ENCODE measurements at places on chromosomes 3 and 15.

- no peak for DNase-seq
These were observed 566.6 kb downstream of the GOLGA6L6 start for GRCh38 chr15:19974998-19975397.

DNA sequence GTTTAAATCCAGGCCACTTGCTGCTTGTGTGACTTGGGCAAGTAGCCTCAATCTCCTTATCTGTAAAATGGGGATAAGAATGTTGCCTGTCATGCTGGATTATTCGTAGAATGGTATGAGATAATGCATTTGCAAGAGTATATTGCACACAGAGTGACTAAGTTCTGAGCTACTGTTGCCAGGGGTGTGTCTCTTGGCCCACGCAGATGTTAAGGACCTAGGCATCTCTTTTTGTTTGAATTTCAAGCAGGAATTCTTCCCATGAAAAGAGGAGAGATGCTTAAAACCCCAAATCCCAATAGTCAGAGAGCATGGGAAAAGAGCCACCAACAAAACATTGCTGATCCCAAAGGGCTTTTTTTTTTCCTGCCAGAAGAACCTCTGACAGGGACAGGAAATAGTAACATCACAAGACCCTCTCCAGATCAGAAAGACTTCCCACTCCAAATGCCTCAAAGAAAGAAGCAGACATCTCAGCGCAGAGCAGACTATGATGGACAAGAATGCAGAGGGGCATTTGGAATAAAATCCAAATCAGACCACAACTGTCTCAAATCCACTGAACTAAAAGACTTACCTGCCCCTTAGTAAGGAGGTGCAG is 90.5 kb downstream of the MRPL46 start:
- DNase-seq = no peak

- DNase-seq = no peak
These were observed 18.1 kb downstream of the CRABP1 start for GRCh38 chr15:78358102-78358870.

- DNase-seq = no peak
These were observed 106.5 kb downstream of the IQCH start for GRCh38 chr15:67361100-67361499.

- no peak for DNase-seq
These were observed 14.7 kb upstream of the LMCD1 start for GRCh38 chr3:8486936-8487335.

GRCh38 chr15:67103869-67104268 is 38.5 kb downstream of the SMAD3 start:
- peak; percentile 87 for DNase-seq

DNA sequence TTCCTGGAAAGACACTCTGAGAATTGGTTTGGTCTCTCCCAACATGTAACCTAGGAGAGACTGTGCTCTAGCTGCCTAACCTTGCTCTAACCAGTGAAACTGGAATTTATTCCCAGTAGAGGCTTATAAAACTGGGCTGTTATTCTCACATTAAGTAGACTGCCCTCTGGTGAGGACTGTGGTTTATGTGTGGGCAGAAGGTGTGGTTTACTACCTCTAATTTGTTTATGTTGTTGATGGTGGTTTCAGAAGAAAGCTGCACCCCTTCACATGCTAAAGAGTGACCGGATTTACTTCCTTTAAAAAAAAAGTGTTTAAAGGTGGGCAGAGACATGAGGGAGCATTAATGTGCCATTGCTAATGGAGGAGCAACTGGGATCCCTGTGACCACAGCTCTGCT is 273.2 kb downstream of the MECOM start:
- DNase-seq = peak; percentile 80

DNA sequence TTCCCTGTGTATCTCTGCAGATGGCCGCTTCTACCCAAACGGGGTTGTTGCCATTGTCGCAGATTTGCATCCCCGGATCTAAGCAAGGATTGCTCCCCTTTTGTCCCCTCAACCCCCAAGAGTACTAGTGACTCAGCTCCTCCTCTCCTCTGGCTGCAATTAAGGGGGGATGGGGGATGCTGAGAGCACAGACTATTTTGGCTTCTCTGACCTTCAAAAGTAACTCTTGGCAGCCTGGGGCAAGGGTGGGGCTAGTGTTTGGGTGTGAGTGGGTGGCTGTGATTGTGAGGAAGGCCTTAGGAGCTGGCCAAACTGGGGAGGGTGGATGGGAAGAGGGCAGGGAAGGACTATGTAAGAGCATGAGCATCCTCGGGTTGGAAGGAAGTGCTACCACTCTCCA is 1.2 kb upstream of the MAP1A start:
- DNase-seq = no peak

GRCh38 chr15:27645672-27646071 is 453.4 kb downstream of the OCA2 start:
- DNase-seq = no peak

- DNase-seq = no peak
These were observed 74.7 kb downstream of the DCUN1D1 start for GRCh38 chr3:182905623-182906022.

- DNase-seq = no peak
These were observed 113.2 kb downstream of the IL1RAP start for GRCh38 chr3:190626951-190627620.

DNA sequence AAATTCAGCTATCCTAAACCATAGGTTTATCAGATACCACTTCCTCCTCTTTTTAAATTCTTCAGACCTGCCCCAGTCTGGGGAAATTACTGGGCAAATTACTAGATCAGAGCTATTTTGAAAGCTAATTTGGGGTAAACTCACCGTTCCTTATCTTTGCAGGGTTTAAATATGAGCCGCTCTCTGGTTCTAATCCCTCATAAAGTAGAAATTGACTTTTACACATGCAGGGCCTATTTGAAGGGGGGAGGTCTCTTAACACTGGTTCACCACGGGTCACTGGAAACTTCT is 11.0 kb upstream of the MEIS2 start:
- no peak for DNase-seq

DNA sequence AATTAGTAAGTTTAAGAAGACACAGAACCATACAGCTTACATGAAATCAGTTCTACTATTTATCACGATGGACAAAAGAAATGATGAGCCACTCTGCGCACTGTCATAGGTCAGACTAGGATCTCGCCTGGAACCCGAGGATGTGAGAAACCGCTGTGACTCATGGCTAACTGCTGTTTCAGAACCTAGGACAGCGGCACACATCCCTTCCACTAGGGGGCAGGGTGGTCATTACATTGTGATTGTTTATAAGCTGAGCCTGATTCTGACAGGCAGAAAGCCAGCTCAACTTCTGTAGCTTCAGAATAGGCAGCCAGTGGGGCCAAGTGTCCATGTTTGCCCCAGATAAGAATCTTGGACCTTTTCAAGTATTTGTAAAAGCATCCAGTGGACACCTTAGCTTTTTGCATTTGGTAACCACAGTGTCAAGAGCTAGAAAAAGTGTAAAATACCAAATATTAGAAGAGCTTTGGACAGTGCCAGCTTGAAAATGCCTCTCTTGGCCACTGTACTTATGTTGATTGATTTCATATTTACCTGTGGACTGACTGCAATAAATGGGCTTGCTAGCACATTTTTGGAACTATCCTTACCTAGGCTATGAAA is 115.8 kb downstream of the KBTBD8 start:
- DNase-seq = peak; percentile 87

GRCh38 chr3:172347895-172348679 is 100.2 kb downstream of the GHSR start:
- peak; percentile 38 for DNase-seq

- peak; percentile 15 for DNase-seq
These were observed 506.5 kb upstream of the TBL1XR1 start for GRCh38 chr3:177703788-177704187.

DNA sequence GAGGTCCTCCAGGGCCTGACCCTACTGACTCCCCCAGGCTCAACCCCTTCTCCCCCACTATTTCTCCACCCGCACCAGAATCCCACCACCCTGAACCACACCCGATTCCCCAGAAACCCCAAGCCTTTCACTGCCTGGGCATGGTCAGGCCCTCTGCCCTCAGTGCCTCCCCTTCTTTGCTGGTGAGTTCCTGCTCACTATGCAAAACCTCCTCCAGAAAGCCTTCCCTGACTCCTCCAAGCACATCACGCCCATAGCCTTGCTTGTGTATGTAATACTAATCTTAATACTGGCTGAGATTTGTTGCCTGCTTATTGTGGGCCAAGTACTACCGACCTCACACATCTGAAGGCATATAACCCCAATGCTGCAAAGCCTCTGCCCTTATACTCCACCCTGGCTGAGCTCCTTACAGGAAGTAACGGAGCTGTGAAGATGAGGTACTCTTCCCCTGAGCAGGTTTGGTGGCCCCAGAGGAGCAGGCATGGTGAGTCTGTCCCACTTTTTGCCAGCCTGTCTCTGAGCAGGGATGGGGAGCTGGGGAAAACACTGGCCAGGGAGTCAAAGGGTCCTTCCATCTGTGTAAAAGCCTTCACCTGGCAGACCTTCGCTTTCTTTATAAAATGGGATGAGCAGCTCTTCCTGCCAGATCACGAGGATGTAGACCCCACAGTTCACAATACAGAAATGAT is 9.5 kb downstream of the RAB6B start:
- no peak for DNase-seq
